GM06990 (cell line): ENCODE measurements at places on chromosomes 6 and 20.

DNA sequence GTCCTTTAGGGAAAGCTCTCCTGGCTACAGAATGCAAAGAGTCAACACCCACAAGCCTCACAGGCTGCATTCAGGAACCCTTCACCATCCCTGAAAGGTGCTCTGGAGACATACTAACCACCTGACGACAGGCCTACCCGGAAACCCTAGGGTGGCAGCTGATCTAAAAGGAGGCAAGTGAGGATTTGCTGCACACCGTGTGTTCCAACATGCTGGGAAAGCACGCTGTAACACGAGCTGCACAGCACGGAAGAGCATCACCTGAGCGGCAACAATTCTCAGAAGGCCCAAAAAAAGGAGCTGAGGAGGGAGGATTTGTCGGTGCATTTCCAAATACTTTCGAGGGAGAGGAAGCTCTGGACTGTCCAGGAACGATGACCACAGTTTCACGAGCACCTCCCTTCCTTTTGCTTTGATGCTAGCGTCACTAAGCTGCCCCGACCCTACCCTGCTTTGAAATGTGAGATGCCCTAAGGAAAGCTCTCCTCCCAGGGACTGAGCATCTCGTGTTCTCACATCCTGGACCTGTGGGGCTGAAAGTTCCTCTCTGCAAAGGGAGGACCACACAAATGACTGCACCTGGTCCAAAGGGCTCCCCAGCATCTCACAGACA, 87.0 kb downstream of the PPP1R3G start:
- DNase-seq, result no peak

DNA sequence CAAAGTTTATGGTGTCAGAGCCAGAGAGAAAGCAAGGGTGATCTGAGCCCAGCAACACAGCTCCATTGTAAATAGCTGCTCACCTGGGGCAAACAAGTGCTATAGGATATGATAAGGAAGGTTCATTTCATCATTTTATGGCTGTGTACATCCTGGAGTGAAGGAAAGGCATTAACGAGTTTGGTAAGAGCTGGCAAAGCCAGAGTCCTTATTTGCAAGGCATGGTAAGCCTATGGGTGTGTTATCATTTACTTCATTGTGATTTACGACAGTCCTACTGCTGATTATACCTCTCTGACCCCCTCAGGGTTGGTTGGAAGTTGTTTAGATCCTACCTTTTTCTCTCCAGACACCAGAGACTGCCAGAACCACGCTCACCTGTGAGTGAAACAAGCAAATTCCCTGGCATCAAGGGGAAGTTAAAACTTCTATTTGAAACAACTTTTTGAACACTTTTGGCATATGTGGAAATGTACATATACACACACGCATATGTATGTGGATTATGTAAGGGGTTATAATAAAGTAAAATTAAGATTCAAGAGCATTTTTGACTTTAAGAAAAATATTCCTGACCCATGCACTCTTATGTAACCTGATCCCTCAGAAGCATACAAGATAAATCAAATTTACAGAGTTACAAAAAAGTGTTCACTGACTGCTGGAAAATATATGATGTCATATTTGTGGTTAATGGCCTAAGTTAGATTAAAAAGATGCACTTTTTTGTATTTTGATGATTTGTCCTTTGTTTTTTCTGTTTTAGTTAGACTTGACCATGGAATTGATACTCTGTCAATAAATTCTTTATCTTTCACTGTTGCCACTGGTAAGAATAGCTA, 40.4 kb upstream of the EDN1 start:
- no peak for DNase-seq

- DNase-seq, result no peak
Measured at GRCh38 chr6:18897350-18897749, 510.2 kb downstream of the RNF144B start.

GRCh38 chr6:140281236-140281635, 906.8 kb upstream of the CITED2 start:
- no peak for DNase-seq

DNA sequence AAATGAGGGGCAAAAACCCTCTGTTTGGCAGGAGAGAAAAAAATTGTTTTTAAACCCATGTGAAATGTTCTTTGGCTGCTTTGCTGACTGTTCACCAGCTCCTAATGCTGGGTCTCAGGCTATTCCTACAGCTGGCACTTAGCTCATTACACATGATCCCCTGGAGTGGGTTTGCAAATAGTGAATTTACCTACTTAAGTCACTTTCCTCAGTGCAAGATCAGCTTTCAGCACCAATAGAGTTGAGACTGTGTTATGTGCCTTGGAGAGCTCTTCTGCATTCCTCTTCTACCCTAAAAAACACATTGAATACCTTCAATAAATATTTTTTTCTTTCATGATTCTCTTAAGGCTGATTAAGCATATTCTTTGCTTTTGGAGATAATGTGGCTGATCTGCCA, 58.4 kb upstream of the PRDM1 start:
- DNase-seq, result no peak

GRCh38 chr6:143969077-143969476, 39.0 kb downstream of the PLAGL1 start:
- no peak for DNase-seq
